ENCODE measurements at places on chromosomes 13 and 19.

- no peak for DNase-seq
Observed at GRCh38 chr19:3115916-3116602, 19.8 kb upstream of the GNA15 start.

DNA sequence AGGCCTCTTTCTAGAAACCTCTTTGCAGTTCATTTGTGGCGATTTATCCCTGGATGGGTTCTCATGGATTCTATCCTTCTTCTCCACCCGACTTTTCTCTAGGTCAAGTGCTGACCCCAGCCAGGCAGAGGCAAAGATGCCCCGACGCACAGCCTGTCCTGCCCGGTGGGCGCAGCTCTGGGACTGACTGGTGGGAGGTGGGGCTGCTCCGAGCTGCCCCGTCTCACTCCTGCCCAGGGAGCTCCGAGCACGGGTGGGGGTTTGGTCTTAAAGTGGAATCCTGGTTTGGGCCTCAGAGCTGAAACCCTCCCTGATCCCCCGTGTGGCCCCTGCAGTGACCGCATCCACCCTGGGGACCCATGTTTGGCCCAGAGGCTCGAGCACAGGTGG, 44.5 kb downstream of the GAS6 start:
- no peak for DNase-seq

DNA sequence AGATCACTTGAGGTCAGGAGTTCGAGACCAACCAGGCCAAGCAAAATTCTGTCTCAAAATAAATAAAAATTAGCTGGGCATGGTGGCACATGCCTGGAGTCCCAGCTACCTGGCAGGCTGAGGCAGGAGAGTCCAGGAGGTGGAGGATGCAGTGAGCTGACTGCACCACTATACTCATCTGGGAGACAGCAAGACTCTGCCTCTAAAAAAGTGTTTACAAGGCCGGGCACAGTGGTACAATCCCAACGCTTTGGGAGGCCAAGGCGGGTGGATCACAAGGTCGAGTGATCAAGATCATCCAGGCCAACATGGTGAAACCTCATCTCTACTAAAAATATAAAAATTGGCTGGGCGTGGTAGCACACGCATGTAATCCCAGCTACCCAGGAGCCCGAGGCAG, 4.2 kb upstream of the DAPK3 start:
- no peak for DNase-seq

DNA sequence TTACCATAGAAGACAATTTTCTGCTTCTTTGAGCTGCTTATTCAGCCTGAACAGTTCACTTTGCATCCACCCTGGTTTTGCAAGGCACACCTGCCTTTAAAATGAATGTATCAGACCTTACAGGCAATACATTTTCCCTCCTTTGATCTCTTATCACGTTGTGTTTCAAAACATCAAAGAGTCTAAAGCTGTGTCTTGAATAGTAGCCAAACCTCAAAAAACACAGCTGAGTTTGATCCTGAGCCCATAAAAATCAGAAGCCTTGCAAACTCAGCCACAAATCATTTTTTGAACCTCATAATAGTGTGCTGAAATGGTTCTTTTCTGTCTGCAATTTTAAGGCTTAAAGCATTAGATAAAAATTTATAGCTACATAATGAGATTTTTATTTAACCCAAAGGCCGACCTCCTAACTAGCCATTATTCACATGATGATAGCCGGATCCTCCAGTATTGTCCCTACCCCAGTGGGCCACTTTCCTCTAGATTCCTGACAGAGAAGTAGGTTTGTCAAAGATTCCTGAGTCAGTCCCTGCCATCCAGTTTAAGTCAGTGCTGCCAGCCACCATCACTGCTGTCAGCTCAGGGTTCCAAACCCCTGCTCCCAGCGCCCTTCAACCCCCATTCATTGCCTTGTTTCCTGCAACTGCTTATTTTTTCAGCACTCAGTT, 71.8 kb downstream of the CAB39L start:
- no peak for DNase-seq

DNA sequence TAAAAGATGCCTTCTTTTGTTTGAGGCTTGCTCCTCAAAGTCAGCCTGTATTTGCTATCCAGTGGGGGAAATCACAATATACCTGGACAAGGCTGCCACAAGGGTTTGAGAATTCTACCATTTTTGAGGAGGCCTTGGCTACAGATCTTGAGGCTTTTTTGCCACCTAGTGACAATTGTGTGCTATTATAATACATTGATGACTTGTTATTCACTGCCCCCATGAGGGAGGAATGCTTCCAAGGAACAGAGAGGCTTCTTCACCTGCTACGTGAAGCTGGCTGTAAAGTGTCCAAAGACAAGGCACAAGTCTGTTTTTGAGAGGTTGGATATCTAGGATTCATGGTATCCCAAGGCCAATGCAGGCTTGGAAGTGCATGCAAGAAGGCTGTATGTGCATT, 72.5 kb downstream of the ZNF708 start:
- no peak for DNase-seq

DNA sequence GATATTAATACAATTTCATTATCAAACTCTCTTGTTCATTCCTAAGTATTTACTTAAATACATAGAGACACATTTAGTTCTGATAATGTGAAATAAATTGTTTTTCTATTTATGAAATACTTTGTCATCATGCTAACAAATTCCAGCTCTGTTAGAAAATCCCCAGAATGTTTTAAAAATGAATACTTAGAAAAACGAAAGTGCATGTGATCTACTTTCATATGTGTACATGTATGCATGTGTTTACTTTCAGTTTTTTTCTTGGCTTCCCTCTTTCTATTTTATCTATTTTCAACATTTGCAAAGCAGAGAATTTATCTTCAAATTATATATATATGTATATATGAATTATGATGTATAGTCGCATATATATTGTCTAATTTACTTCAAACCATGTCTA, 1110.0 kb upstream of the PCDH20 start:
- DNase-seq, result no peak

GRCh38 chr19:58554494-58555368, at the start of gene CHMP2A:
Gene CHMP2A (minus strand): TSS chr19:58555105. CDS start chr19:58554212, 893 bp downstream.
- no peak for DNase-seq

GRCh38 chr19:13539332-13539731, 33.1 kb upstream of the CACNA1A start:
- no peak for DNase-seq

DNA sequence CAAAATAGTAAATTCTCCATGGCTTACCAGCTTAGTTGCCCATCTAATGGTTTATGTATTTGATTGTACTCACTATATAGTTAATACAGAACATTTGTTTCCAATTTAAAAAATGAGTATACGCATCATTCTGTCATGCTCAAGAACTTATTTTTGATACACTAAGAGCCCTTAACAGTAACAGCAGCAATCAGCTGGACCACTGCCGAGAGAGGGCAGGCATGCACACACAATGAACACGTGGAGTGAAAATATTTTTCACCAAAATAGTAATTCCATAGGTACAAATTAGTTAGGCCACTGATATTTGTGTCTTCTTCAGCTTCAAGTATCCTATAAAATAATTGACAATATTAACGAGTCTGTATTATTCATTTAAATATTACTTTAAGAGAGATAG, 109.9 kb downstream of the KLF12 start:
- no peak for DNase-seq

- no peak for DNase-seq
Observed at GRCh38 chr19:8334458-8335342, 8.4 kb downstream of the KANK3 start.

- no peak for DNase-seq
Observed at GRCh38 chr19:2223959-2224358, 12.2 kb downstream of the PLEKHJ1 start.

DNA sequence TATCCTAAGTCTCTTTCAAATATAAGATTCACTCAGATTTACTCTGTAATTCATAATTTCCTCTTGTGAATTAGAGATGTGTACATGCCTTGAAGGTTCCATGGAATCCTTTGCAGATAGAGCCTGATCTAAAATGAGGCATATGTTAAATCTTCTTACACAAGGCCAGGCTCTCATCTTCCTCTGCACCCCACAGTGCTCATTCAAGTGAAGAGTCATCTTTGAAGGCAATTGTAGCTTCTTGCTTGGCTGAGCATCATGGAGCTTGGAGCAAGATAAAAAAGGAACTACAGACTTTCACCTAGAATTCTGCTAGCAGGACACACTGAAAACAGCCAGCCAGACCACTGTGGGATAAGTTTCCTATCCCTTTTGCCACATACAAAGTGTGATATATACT, 566.4 kb downstream of the PCDH9 start:
- no peak for DNase-seq

DNA sequence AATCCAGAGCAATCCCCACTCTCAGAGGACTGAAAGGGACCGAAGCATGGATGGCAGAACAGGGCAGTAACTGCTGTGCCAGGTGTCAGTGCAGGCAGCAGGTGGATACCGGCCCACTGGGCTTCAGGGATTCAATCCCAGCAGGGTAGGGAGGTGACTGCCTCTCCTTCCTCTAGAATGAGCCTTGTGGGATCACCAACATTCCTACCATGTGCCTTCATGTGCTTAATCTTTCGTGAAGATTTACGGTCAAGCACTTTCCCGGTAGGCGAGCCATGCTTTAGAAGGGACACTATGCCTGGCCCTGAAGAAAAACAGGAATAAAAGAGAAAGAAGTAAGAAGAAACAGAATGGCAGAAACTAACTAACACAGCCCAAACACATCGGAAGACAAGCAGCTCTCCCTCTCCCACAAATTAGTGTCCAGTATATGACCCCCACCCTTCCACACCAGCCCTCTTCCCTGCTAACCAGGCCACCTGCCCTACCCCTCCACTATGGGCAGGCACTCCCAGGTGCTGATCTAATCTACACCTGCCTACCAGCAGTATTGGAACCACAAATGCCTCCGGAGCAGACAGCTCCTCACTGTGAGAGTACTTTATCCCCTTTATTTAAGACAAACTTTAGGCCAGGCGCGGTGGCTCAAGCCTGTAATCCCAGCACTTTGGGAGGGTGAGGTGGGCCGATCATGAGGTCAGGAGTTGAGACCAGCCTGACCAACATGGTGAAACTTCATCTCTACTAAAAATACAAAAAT, 162.5 kb downstream of the NUFIP1 start:
- DNase-seq, result no peak

GRCh38 chr19:49614096-49614833, 23.3 kb downstream of the PRR12 start:
- DNase-seq, result no peak

GRCh38 chr13:79678100-79678499, 197.1 kb downstream of the NDFIP2 start:
- DNase-seq, result no peak

DNA sequence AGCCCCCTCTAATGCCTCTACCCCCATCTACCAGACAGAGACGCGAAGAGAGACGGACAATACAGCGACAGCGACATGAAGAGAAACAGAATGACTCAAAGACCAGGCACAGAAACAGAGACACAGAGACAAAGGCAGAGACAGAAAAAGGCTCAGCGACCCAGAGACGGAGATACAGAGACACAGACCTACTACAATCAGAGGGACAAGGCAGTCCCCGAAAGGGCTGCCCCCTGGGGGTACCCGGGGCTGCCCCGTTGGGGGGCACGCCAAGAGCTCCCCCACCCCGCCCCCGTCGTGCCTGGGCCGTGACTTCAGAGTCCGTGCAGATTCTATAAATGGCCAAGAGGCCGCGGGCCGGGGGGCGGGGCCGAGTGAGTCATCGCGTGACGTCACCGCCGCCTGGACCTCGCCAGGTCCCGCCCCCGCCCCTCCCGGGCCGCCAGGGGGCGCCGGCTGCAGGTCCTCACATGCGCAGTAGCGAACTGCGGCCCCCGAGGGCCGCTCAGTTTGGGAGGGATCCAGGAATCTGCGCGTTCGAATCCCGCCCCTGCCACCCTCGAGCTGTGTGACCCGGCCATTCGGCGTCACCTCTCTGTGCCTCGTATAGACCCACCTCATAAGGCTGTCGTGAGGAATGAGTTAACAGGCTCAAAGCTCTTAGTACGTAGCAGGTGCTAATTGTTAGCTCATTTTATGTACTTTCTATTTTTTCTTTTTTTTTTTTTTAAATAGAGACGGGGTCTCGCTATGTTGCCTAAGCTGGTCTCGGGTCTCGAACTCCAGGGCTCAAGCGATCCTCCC, 2.7 kb upstream of the CNN1 start:
- no peak for DNase-seq

GRCh38 chr13:114074671-114075315, 57.6 kb downstream of the RASA3 start:
- DNase-seq, result no peak

DNA sequence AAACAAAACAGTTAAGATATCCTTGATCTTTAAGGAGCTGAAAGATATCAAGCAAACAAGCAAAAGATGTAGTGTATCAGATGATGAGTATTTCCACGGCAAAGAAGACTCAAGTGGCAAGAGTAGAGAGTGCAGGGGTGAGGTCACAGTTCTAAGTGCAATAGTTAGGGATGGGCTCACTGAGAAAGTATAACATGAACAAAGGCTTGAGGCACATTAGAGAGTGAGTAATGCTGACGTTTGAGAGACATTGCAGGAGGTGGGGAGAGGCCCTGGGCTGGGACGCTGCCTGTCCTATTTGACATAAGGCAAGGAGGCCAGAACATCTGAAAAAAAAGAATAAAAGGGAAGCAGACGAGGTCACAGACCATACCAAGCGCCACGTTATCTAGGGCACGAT, 1.4 kb downstream of the DUXA start:
- DNase-seq, result no peak

DNA sequence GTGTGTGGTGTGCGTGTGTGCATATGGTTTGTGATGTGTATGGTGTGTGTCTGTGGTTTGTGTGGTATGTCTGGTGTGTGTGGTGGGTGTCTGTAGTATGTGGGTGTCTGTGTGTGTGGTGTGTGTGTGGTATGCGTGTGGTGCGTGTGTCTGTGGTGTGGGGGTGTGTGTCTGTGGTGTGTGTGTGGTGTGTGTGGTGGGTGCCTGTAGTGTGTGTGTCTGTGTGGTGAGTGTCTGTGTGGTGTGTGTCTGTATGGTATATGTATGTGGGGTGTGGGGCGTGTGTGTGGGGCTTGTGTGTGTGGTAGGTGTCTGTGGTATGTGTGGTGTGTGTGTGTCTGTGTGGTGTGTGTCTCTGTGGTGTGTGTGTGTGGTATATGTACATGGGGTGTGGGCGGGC, 300.7 kb downstream of the TEX29 start:
- DNase-seq, result no peak

DNA sequence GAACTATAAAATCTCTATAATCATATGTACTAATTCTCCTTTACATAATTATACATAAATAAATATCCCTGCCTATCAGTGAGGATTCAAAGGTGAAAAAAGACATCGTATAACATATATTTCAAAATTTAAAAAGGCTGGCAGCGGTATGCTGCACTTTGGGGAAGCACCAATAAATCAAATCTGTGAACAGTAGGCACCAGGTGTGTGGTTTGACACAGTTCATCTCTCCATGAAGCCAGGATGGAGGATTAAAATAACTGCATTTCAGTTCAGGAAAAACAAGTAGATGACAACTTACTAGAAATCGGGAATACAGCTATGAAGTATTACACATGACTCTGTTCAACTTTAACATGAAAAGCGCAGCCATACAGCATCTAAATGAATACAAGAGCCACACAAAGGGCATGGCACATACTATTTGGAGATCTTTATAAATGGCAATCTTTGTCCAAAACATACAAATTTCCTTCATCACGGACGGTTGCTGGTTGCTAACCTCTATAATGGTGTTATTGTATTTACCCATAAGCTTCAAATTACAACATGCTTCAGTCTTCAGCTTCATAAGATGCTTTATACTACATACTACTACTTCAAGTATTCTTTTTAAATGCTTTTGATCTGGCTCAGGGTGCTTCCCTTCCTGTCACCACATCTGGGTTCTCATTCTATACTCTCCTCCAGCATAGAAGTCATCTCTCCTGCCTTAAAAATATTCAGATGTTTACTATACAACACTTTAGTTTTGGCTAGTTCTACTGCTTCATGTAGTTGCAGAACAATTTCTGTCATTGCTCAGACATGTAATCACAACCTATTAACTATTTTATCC, 128.7 kb downstream of the KLF12 start:
- DNase-seq, result no peak

- no peak for DNase-seq
Observed at GRCh38 chr13:96998051-96998450, 3.8 kb upstream of the OXGR1 start.
